ENCODE measurements at places on chromosomes 11 and 22.

GRCh38 chr11:112975493-112975892 lies 14.3 kb downstream of the NCAM1 start:
- no peak for DNase-seq

GRCh38 chr11:130480186-130480585 lies 31.7 kb downstream of the ADAMTS15 start:
- DNase-seq, result no peak

DNA sequence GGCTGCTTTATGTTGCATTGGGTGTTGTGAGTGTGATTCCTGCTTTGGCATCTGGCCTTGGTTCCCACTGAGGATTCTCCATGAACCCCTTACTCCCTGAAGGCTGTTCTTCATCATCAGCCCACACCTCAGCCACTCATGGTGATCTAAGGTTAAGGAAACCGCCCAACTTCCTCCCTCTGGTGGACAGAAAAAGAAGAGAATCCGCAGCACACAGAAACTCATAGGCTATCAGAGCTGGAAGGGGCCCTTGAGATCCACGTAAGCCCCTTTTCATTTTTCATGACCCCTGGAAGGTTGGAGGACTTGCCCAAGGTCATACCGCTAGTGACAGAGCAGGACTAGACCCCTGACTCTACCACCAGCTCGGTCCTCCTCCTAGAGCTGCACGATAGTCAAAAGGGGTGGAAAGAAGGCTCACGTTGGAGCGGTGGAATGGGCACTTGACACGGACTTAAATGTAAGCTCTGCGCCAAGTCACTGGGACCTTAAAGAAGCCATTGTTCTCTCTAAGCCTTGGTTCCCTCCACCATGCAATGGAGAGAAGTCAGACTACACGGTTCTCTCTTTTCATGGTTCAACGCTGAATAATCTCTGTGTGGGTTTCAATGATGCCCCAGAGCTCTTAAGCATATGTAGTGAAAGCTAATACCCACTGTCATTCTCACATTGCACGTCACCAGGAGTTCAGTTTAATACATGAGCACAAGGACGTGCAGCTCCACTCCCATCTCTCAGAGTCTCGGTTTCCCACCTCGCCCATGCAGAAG lies 83.6 kb upstream of the CRTAM start:
- no peak for DNase-seq

- no peak for DNase-seq
Observed at GRCh38 chr11:113202431-113202830, 112.0 kb upstream of the TTC12 start.

GRCh38 chr11:123742724-123743120 lies 1.3 kb upstream of the ZNF202 start:
- DNase-seq, result no peak

DNA sequence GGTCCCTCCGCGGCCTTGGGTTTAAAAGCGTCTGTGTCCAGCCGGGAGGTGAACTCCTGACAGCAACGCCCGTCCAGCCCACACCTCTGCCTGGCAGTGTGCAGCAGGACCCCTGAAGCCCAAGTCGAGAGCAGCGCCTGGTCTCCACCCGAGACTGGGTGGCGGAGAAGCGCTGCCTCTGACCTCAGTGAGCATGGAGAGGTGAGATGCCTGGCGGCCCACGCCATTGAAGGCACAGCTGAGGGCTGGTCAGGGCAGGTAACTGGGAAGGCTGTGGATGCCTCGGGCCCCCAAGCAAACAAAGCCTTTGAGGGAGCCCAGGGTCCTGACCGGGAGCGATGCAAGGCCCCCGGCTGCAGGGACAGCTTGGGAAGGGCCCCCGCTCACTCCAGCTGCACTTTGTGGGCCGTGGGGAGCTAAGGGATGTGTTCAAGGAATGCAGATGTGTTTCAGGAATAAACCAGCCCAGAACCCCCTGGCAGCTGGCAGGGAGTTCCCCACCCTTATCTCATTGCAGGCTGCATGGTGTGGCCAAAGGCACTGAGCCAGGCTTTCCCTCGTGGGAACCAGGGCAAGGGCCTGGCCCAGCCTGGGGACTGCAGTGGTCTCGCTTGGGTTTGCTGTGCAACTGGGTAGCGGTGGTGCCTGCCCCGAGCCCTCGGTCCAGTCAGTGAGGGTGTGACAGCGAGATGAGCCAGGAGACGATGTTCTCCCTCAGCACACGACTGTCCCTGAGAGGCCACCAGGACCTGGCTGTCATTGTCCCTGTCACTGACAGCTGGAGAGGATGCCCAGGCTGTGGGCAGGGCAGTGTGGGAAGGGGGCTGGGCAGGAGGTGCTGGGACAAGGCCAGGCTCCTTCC lies 92.5 kb downstream of the WNT7B start:
- DNase-seq, result no peak

GRCh38 chr11:57668434-57668782 lies 494 bp downstream of the ZDHHC5 start:
- DNase-seq, result no peak

DNA sequence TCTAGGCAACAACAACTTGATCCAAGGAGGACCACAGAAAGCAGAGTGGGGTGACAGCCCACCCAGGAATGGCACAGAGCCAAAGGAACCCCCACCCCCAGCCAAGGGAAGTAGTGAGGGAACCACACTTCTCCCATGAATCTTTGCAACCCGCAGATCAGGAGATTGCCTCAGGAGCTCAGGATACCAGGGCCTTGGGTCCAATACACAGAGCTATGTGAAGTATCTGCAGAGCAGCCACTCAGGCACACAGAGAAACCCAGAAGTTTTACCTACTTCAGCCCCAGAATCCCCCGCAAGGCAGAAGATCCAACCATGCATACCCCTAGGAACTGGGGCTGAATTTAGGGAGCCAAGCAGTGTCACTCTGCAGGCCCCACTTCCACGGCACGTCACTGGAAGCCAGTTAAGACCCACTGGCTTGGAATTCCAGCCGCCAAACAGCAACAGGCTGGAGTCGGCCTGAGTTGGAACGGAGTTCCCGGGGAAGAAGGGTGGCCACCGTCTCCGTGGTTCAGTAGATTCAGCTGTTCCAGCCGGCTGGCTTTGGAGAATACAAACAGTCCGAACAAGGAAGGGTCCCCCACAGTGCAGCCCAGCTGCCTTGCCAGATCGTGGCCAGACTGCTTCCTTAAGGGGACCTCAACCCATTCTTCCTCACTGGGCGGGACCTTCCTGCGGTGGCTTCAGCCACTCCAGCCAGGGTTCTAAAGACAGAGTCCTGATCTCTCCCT lies 174.1 kb downstream of the TTC28 start:
- DNase-seq, result peak; percentile 34

DNA sequence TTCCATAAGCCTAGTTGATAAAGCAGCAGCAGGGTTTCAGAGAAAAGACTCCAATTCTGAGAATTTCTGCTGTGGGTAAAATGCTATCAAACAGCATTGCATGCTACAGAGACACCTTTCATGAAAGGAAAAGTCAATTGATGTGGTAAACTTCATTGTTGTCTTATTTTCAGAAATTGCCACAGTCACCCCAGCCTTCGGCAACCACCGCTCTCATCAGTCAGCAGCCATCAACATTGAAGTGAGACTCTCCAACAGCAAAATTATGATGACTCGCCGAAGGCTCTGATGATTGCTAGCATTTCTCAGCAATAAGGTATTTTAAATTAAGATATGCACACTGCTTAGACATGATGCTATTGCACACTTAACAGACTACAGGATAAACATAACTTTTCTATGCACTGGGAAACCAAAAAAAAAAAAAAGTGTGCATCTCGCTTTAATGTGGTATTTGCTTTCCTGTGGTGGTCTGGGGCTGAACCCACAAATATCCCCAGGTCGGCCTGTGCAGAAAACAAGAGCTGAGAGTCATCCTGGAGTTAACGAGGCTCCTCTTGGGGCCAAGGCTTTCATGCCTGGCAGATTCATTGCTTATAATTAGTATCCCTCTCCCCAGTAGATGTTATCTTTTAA lies 192.1 kb downstream of the CTTN start:
- no peak for DNase-seq

DNA sequence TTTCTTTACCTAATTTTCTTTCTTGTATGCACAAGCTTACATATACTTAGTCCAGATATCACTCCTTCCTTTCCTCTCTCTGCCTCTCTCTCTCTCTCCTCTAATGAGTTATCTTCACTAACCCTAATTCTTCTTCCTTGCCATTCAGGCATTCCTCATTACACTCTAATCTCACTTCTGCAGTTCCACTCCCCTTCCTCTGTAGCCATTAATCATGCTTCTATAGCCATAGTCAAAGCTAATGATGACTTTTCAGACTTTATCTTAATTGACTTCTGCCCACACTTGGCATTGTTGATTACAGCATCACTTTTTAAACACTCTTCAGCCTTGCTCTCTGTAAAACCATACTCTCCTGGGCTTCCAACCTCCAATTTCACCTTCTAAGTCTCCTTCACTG lies 35.3 kb upstream of the SC5D start:
- DNase-seq, result no peak

DNA sequence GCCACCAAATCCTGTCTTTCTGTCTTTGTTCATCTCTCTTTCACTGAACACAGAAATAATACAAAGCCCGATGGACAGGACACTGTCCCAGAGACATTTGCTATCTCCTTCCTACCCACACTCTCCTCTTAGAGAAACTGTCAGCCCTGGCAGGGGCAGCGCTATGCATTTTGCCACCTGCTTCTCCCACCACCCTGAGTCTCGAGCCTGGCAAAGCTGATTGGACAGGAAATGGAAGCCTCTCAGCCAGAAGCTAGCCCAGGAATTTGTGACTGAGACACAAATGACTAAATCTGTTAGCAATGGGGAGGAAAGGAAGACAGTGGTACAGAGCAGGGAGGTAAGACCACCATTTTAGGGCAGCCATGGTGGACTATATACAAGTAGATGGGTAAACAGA lies 14.9 kb upstream of the GALNT18 start:
- no peak for DNase-seq

DNA sequence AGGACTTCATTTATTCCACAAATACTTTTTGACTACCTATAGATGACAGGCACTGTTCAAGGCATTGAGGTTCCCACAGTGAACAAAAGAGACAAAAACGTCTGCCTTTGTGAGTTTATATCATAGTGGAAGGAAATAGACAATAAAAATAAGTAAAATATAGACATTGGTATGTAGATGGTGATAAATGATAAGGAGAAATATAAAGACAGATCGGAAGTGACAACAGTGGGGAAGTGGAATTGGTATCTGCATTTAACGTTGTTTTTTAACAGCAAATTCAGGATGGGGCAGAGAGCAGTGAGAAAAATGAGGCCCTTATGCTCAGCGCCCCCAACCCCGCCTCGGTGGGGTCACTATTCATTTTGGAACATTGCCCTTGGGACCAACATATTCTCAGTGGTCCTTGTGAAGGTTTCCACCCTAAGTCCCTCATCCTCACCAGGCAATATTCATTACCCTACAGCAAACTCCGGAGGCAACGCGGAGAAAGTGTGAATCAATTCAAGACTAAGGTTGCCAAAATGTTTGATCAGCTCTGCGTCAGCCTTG lies 627 bp upstream of the PEX26 start:
- DNase-seq, result no peak

GRCh38 chr22:27685970-27686369 lies 115.6 kb downstream of the MN1 start:
- DNase-seq, result no peak

- DNase-seq, result no peak
Observed at GRCh38 chr11:58179648-58180047, 9.2 kb upstream of the OR9Q2 start.

GRCh38 chr11:118211006-118211405 lies 13.8 kb downstream of the JAML start:
- DNase-seq, result peak; percentile 58

DNA sequence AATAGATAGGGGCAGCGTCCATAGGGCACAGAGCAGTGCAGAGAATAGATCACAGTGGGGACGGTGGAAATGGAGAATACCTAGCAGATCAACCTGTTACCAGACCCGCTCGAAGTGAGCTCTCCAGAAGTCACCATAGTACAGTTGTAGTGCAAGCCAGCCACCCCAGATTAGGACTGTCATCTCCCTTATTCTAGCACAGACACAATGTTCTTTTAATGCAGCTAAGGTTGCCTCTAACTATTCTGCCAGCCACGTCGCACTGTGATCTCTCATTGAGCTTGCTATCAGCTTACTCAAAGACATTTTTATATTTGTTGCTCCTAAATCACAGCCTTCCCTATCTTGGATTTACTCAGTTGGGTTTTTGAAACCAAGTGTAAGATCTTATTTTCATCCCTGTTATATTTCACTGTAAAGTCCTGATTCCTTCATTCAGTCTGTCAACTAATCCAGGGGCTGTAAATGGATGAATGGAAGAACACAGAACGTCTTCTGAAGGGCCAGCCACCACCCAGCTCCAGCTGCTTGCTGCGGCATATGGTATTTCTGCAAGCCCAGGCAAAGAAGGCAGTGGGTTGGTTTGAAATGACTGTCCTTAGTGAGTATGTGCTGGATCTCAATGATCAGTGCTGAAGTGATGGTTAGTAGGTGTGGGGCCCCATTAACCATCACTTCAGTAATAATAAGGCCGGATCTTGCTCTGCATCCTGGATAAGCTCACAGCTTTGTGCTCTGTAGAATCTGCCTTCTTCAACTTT lies 3.4 kb downstream of the PARVA start:
- no peak for DNase-seq

DNA sequence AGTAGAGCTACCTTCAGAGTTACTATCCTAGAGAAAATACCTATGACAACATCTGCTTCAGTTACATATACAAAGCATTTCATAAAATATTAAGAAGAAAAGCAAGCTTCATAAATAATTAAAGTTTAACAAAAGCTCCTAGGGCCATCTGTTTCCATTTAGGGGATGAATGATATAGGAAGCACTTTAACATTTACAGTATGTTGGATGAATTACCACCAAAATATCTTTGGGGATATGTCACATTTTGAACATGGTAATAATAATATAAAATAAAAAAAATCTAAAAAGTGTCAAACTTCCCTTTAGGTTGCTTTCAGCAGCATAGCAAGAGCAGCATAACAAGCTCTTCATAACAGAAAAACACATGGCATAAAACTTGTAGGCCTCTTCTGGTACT lies 104.6 kb downstream of the ATG16L2 start:
- DNase-seq, result no peak

DNA sequence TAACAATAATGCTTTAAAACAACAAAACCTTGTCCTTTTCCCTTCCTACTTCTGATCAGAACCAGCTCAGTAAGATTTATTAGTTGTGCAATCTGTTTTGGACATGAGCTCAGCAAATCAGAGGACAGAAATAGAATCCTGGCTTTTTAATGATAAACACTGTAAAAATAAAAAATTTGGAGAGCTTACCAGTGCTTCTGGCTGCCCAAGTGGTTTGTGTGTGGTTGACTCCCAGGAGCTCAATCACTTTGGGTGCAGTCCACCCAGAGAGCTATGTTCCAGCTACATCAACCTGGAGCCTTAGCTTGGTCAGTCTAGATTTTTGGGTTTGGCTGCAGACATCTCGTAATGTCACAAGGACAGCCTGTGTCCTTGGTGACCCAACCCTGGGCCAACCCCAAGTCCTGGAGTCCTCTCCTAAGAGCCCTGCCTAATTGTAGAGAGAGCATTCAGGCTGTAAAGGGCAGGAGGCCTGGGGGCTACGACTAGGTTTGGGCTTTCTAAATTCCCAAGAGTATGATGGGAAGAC lies 28.5 kb downstream of the CD44 start:
- DNase-seq, result no peak

All from dorsolateral prefrontal cortex (tissue), 122 donors.